ENCODE measurements at places on chromosomes 2 and 18.

- no peak for DNase-seq
Measured at GRCh38 chr2:121076498-121076820, 208.5 kb downstream of the TFCP2L1 start.

DNA sequence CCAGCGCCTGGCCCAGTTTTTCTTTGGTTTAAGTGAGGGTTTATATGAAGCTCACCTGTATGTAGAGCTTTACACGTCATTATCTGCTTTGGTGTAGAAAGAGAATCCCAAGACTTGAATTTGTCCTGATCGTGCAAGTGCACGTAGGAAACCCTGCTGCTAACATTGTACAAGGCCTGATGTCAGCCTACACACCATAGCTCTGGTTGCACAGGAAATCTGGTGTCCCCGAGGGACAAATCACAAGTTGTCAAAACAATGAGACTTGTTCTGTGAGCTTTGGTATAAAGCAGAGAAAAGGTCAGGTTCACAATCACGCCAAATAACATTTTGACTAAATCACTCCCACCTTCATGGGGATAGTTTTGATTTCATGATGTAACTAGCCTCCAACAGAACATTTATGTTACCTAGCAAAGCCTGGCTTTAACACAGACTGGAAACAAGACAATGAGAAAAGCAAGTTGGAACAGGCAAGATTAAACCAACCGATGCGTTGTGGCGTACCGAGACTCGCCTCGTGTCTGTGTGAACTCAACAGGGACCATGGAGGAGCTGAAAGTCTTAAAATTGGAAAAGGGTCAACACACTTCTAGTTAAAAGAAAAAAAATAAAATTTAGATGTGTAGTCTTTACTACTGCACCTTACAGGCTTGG, 41.4 kb downstream of the ZAP70 start:
- no peak for DNase-seq

- DNase-seq: no peak
Measured at GRCh38 chr2:2588777-2589176, 257.7 kb upstream of the MYT1L start.

GRCh38 chr2:136135921-136136906, 18.3 kb upstream of the CXCR4 start:
- DNase-seq: no peak
